ENCODE measurements at places on chromosomes 1 and 21.

DNA sequence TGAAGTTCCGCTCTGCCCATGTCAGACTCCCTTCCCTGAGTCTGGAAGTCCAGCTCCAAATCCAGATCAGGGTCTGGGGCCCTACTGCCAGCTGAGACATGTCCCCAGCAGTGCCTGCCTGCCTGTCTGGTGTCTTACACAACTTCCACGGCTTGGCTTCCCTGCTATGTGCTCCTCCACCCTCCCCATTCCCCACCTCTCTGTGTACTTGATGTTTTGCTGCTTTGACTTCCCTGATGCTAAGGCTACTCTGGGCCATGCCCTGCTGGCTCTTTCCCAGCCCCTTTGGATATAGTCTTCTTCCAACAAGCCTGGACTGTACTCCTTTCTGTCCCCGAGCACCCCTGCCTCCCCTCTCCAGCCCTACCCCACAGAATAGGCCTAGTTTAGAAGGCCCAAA lies 7.3 kb downstream of the GJA5 start:
- no peak for DNase-seq

DNA sequence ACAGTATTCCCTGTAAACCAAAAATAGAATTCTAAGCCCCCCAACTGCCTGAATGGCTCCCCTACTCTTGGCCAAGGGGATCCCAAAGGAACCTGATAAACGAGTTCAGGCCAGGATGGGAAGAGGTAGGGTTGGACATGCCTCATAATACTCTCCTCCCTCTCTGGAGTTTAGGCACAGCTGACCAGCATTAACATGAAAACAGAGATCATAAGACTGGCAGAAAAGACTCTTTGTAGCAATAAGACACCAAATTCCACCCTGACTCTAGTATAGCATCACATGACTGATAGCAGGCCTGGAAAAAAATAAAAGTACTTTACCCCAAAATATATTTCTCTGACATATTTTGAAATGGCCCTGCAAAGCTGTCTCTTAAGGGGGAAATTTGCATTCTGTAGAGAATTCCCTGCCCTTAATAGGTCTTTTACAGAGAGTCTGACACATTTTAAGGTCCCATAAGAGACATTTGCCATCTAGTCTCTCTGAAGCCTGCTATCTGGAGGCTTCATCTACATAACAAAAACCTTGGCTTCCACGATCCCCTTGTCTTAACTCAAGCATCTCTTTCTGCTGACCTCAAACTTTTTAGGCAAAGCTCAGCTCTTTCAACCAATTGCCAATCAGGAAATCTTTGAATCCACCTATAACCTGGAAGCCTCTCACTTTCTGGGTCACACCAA lies 55.9 kb downstream of the SIK1 start:
- no peak for DNase-seq

- DNase-seq = no peak
Measured at GRCh38 chr1:80153762-80154161, 1147.2 kb upstream of the ADGRL4 start.

- no peak for DNase-seq
Measured at GRCh38 chr1:3237570-3237969, 168.6 kb downstream of the PRDM16 start.

GRCh38 chr1:36225283-36225899 lies 1.1 kb downstream of the THRAP3 start:
- DNase-seq = no peak

DNA sequence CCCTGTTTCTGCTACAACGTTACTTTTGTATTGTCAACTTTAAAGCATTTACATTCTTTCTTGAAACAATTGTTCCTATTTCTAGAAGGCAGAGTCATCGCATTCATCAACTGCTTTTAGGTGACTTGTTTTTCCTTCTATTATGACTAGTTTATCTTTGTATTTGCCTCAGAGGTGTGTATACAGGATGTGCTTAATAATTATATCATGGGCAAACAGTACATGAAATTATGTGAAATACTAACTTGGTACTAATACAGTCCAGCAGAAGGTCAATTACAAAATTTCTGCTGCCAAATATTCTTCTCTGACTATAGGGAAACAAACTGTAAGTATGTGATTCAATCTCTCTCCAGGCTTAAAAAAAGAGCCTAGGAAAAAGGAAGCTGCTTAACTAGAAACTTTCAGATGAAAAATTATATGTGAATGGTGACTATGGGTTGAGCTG lies 101.6 kb downstream of the C4BPA start:
- DNase-seq = no peak

DNA sequence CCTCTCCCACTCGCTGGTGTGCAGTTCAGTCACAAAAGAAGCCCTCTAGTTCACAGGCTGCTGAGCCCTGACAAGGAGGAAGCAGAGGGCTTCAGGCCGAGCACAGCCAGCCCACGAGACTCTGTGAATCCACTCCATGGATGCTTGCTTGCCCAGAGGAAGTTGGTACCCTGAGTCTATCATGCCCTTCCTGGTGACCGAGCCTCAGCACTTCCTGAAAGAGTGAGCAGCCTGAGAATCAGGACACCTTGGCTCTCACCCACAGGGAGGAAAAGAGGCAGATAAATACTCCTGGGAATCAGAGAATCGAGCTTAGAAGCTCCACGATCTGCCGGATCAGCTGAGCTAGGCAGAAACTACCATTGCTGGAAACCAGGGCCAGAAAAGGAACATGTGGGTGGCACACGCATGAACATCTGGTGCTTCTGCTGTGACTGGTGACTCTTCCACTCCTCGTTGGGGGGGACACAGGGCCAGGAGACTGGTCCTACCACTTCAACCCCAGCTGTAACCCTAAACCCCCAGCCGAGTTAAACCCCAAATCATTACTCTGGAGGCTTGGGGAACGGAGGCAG lies 376.3 kb upstream of the CAMK1G start:
- DNase-seq = no peak

- no peak for DNase-seq
Measured at GRCh38 chr21:42080788-42081083, 9.6 kb downstream of the UMODL1 start.

GRCh38 chr1:157965584-157965983 lies 27.9 kb upstream of the KIRREL1 start:
- no peak for DNase-seq

All from naive B cell (primary cell).